Dermis microvascular lymphatic vessel endothelial cell (primary cell): ENCODE measurements at places on chromosomes 11 and 22. TPM values are rescaled to one million over a fixed set of nuclear protein-coding genes. Genes with fewer than 3 reads are reported as not detected.

VSIG2 gene
- total RNA-seq, result 0.13 TPM in 1 of 2 replicates, not detected in the other

TIMP3 gene
- 116 and 341 TPM in 2 replicates for total RNA-seq

APOL2 gene
- total RNA-seq, result 37.9 and 62.1 TPM in 2 replicates

TMEM45B gene
- total RNA-seq, result 1.9 and 2.9 TPM in 2 replicates

ALDH3B2 gene
- total RNA-seq, result not detected in 2 replicates

DNA sequence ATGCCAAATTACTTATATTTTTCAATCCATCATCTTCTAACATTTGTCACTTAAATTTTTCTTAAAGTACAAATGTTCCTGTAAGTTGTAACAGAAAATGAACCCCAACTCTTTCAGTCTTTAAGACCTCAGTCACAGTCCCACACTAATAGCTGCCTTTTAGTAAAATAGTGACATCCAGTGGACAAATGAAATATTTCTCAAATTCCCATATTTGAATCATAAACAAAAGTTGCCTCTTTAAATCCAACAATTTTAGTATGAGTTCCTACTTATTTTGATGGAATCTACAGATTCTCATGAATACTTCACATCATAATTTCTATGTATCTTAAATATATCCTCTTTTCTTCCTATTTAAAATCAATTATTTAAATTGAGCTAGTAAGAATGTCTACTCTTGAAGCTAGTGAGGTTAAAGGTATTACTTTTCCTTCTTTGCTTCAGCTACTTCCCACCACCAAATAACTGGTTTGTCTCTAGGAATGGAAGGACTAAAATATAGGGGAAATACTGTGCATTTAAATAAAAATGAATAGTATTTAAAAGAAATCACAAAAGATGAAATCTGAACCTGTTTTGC, 9.2 kb downstream of the LIN7C start:
- DNase-seq, result no peak

DNA sequence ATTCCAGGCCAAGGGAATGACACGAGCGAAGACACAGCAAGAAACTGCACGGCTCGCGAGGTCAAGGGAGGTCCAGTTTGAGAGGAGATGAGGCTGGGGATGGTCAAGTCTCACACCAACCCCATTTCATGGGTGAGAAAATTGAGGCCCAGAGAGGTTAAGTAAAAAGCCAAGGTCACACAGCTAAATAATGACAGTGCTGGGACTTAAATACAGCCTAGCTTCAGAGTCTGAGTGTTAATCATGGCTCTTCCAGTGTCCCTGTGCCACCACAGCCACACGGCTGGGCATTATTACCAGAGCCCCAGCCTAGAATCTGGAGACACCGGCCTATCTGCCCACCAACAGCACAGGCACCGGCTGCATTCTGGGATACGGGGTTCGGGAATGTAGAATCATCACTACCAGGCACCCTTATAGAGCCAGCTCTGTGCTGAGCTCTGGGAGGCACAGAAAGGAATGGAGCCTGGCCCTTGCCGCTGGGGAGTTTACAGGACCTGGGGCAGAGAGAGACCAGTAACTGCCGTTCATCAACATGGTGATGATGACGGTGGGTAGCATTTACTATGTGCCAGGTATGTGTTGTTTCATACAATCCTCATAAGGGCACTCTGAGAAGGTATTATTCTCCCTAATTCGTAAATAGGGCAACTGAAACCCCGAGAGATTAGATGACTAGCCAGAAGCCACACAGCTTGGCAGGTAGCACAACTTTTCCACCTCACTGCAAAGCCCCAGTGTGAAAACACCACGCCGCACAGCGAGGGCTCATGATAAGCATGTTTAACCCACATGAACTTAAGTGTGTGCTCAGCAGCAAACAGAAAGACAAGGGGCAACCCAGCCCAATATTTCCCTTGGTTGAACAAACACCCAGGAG, 51.8 kb downstream of the CD6 start:
- no peak for DNase-seq

DNA sequence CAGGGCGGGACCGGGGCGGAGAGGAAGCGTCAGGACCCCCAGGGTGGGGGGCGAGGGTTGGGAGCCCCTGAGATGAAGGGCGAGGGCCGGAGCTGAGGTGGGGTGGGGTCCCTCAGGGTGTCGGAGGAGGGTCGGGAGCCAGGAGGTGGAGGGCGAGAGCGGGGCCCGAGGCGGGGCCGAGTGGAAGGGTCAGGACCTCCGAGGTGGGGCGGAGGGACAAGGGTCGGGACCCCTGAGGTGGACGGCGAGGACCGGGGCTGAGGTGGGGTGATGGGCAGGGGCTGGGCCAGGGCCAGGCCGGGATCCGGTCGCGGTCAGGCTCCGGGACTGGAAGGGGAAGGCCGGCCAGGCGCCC, 409 bp downstream of the SMC1B start:
- no peak for DNase-seq

DNA sequence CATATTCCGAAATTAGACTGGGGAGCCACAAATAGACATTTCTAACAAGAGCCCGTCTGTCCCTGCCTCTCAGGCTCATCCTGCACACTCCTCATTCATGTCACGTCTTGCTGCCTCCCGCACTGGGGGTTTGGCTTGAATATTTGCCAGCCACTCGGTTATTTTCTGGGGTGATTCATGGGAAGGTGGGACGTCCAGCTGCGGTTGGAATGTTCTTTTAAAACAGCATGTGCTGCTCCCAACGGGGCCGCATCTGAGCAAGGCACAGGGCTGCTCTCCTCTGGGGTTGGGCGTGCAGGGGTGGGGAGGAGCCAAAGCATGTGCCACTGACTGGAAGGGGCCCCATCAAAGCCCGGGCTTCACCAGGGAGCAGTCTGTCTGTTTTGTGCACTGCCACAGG, 25.9 kb upstream of the SLC5A4 start:
- DNase-seq, result no peak

DNA sequence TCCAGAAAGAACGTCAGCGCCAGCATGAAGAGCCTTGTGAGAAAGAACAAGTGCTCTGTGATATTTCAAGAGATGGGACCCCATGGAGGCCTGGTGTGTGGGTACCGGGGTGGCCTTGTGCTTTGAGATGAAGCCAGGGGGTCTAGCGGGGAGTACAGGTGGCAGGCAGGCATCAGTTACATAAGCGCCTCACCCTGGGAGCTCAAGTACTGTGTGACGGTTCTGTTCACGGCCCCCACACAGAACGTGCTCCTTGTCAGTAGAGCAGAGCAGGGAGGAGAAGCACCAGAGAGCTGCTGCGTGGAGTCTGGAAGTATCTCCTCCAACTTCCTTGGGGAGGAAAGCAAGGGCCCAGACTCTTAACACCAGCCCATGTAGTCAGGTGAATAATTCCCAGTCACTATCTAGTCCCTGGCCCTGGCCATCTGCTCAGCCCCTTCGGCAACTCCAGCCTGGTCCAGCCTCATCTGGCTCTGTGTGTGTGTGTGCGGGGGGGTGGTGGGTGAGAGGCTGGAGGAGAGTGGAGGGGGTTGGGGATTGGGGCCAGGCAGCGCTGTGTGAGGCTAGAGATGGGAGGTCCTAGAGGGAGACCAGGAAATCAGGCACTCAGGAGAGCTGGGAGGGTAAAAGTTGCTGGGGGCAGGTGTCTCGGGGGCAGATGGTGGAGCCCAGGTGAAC, 32.4 kb downstream of the MCM5 start:
- no peak for DNase-seq

GRCh38 chr11:117950993-117951961, 22.1 kb upstream of the TMPRSS13 start:
- DNase-seq, result no peak

DNA sequence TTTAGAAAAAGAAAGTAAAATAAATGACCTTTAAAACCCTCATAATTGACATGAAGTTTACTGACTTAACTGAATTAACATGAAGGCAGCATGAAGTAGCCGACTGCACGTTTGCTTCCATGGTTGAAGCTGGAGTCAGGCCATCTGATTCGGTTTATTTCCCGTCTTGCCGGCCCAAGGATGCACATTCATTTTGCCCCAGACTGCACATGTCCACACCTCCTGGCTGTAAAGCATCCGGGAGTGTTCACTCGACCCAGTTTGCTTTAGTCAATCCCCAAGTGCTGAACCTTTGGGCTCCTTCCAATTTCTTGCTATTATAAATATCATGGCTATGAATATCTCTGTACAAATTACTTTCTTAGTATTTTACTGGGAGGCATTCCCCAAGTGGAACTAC, 17.7 kb upstream of the TUB start:
- no peak for DNase-seq

GRCh38 chr11:3123305-3123704, 41.8 kb downstream of the OSBPL5 start:
- peak; percentile 45 for DNase-seq

GRCh38 chr11:46353698-46354097, 6.4 kb downstream of the DGKZ start:
- no peak for DNase-seq

- no peak for DNase-seq
These were observed 120.0 kb upstream of the C11orf58 start for GRCh38 chr11:16618431-16618830.
